ENCODE measurements at places on chromosomes 1 and 21.

GRCh38 chr1:10155087-10155712 is 55.2 kb upstream of the KIF1B start:
- no peak overlapping the region for H3K4me3 ChIP-seq
- no peak for DNase-seq
- peak overlapping the region; percentile 39 for H3K27ac ChIP-seq
- peaks cover 10% of the 10 kb centered on the region for H3K4me1 ChIP-seq
- no peaks in the 10 kb centered on the region for H3K27me3 ChIP-seq
- peaks cover 15% of the 10 kb centered on the region for H3K36me3 ChIP-seq

GRCh38 chr1:207787776-207788175 is 35.9 kb downstream of the CD46 start:
- no peak overlapping the region for H3K27ac ChIP-seq
- no peak overlapping the region for H3K4me3 ChIP-seq
- peaks cover 7% of the 10 kb centered on the region for H3K36me3 ChIP-seq
- DNase-seq, result no peak
- H3K27me3 ChIP-seq, result no peaks in the 10 kb centered on the region

GRCh38 chr1:187794561-187794960 is 965.8 kb downstream of the PLA2G4A start:
- DNase-seq, result no peak
- H3K27me3 ChIP-seq, result no peaks in the 10 kb centered on the region
- H3K36me3 ChIP-seq, result no peaks in the 10 kb centered on the region
- no peak overlapping the region for H3K4me3 ChIP-seq

DNA sequence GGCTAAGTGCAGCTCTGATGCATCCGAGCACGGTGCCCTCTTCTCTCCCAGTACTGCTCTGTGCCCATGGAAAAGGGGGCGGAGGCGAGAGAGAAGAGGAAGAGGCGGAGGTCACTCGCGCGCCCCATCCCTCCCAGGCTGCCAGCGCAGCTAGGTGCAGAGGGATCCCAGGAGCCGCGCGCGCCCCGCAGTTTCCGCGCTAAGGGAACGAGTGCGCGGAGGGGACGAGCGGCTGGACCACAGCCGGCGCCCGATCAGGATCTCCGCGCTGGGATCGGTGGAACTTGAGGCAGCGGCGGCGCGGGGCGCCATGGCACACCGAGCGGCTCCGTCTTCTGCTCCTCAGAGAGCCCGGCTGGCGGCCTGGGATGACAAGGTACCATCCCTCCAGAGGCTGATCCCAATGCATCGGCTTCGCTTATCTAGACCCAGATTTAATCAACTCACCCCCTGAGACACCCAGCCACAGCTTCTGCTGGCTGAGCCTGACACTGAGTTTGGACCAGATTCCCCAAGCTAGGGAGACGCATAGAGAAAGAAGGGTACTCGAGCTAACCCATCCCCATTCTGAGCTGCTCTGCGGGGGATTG is at the start of gene PTGFR:
PTGFR (plus strand) TSS at position 114 of the 590 bp plus-strand sequence. CDS start 1,770 bp downstream, outside the sequence.
- H3K27ac ChIP-seq, result no peak within 1 kb of the TSS
- H3K4me1 ChIP-seq, result peaks cover 15% of the 10 kb centered on the region
- H3K4me3 ChIP-seq, result peak within 1 kb of the TSS; percentile 88

- H3K36me3 ChIP-seq, result no peaks in the 10 kb centered on the region
- H3K27ac ChIP-seq, result no peak overlapping the region
- no peak overlapping the region for H3K4me3 ChIP-seq
- peaks cover 7% of the 10 kb centered on the region for H3K27me3 ChIP-seq
Observed at GRCh38 chr21:34715518-34715917, 46.7 kb downstream of the CLIC6 start.

- peaks cover 2% of the 10 kb centered on the region for H3K36me3 ChIP-seq
- no peak overlapping the region for H3K4me3 ChIP-seq
- peaks cover 99% of the 10 kb centered on the region for H3K27me3 ChIP-seq
- H3K27ac ChIP-seq, result no peak overlapping the region
- peaks cover 4% of the 10 kb centered on the region for H3K4me1 ChIP-seq
Observed at GRCh38 chr1:156421062-156421938, 52.3 kb downstream of the RHBG start.

DNA sequence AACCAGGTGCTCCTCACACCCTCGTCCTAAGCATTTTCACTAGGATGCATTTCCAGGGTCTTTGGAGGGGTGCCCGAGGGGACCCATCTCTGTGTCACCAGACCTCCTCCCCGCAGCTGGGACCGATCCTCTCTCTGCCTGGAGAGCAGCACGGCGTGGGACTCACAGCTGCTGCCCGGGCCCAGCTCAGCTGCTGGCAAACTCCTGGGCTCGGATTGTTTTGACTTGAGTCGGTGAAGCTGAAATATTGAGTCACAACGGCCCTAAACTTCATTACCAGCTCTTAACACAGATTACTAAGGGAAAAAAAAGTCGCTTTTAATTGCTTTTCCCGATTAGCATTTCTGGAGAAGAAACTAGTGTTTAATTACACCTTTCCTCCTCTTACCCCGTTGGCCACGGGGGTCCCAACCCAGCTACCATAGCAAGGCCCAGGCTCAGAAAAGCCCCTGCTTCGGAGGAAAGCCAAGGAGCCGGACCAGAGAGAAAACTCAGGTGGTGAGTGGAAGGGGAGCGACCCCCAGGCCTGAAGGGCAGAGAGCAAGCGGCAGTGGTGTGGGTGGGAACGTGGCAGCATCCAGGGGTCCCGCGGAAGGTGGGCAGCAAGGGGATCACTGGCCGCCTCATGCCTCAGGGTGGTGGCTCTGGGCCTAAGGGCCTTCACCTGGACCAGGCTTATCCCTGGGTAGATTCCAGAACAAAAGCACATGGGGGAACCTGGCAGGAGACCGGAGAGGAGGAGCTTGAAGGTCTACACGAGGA is 41.7 kb downstream of the CASZ1 start:
- no peak overlapping the region for H3K27ac ChIP-seq
- peaks cover 5% of the 10 kb centered on the region for H3K4me1 ChIP-seq
- no peaks in the 10 kb centered on the region for H3K36me3 ChIP-seq
- no peak for DNase-seq
- peaks cover 45% of the 10 kb centered on the region for H3K27me3 ChIP-seq
- no peak overlapping the region for H3K4me3 ChIP-seq

DNA sequence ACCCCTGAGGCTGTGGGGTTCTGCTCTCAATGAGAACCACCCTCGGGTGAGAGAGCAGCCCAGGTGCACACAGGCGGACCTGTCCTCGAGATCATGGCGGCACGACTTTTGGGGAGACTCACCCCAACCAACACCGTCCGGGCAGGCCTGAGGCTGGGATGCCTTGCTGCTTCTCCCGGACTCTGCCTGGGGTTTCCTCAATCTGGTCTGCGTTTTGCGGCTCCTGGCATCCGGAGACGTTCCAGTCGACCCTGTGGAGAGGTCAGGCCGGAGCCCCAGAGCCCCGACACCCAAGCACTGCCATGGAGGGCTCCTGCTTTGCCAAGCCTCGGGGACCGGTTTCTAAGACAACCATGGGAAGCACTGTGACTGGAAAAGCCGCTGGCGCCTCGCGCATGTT is 3879.7 kb downstream of the SRGAP2C start:
- peaks cover 17% of the 10 kb centered on the region for H3K36me3 ChIP-seq
- no peaks in the 10 kb centered on the region for H3K27me3 ChIP-seq
- H3K27ac ChIP-seq, result no peak overlapping the region
- no peak for DNase-seq
- H3K4me3 ChIP-seq, result no peak overlapping the region
- H3K4me1 ChIP-seq, result no peaks in the 10 kb centered on the region

DNA sequence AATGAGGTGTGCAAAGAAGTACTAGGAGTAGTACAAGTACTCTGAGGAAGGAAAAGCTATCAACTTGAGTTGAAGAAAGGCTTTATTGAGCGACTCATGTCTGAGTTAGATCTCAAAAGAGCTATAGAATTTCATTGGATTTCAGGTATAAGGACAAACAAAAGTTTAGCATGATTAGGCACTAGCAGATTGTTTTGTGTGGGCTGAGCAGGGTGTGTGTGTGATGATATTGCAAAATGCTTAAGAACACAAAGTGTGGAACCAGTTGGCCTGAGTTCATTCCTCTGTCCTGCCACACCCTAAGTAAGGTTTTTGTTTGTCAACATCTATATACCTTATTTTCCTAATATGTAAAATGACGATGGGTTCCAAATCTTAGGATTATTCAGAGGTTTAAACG is 158.9 kb downstream of the KCNK2 start:
- no peak for DNase-seq
- no peaks in the 10 kb centered on the region for H3K4me1 ChIP-seq
- H3K27ac ChIP-seq, result no peak overlapping the region
- no peaks in the 10 kb centered on the region for H3K27me3 ChIP-seq
- H3K4me3 ChIP-seq, result no peak overlapping the region
- no peaks in the 10 kb centered on the region for H3K36me3 ChIP-seq

DNA sequence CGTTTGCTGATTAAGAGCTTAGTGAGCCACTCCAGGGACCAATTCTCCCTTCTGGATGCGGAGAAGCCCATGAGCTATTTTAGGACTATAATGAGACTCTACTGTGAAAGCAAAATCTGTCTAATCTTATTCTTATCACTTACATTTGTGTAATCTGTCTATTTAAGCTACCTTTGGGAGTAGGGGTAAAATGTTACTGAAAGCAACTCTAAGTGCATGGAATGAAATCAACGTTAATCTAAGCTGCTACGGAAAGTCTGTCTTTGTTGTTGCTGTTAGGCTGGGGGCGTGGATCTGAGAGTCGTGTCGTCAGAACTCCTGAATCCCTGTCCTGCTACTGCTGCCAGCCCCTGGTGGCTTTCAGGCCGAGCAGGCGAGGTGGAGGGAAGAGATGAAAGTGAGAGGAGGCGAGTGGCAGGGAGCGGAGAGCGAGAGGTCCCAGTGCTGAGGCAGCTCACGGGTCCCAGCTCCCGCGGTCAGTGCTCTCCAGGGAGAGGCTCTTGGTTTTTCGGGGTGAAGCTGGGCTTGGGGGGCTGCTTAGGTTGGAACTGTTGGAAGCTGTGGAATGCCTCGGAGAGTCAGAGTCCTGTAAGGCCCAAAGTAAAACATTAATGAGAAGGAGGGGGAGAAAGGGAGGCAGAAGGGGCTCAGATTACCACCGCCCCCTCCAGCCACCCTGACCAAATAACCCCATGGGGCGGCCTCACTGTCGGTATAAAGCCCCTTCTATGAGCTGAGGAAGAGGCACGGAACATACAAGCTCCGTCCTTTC is 53.9 kb downstream of the COQ8A start:
- H3K27me3 ChIP-seq, result no peaks in the 10 kb centered on the region
- peaks cover 39% of the 10 kb centered on the region for H3K4me1 ChIP-seq
- peaks cover 16% of the 10 kb centered on the region for H3K36me3 ChIP-seq

GRCh38 chr1:226073184-226073950 is 10.9 kb downstream of the H3-3A start:
- peaks cover 6% of the 10 kb centered on the region for H3K4me1 ChIP-seq
- H3K27me3 ChIP-seq, result no peaks in the 10 kb centered on the region
- no peak overlapping the region for H3K27ac ChIP-seq
- DNase-seq, result no peak
- H3K4me3 ChIP-seq, result peak overlapping the region; percentile 18

GRCh38 chr1:218642033-218642948 is 297.2 kb downstream of the TGFB2 start:
- no peak overlapping the region for H3K27ac ChIP-seq
- H3K4me1 ChIP-seq, result peaks cover 12% of the 10 kb centered on the region
- no peaks in the 10 kb centered on the region for H3K36me3 ChIP-seq
- no peaks in the 10 kb centered on the region for H3K27me3 ChIP-seq

- H3K27me3 ChIP-seq, result peaks cover 2% of the 10 kb centered on the region
- H3K4me3 ChIP-seq, result no peak overlapping the region
- no peaks in the 10 kb centered on the region for H3K36me3 ChIP-seq
- H3K27ac ChIP-seq, result no peak overlapping the region
- no peaks in the 10 kb centered on the region for H3K4me1 ChIP-seq
- no peak for DNase-seq
Observed at GRCh38 chr1:157833145-157833544, 8.5 kb downstream of the CD5L start.

DNA sequence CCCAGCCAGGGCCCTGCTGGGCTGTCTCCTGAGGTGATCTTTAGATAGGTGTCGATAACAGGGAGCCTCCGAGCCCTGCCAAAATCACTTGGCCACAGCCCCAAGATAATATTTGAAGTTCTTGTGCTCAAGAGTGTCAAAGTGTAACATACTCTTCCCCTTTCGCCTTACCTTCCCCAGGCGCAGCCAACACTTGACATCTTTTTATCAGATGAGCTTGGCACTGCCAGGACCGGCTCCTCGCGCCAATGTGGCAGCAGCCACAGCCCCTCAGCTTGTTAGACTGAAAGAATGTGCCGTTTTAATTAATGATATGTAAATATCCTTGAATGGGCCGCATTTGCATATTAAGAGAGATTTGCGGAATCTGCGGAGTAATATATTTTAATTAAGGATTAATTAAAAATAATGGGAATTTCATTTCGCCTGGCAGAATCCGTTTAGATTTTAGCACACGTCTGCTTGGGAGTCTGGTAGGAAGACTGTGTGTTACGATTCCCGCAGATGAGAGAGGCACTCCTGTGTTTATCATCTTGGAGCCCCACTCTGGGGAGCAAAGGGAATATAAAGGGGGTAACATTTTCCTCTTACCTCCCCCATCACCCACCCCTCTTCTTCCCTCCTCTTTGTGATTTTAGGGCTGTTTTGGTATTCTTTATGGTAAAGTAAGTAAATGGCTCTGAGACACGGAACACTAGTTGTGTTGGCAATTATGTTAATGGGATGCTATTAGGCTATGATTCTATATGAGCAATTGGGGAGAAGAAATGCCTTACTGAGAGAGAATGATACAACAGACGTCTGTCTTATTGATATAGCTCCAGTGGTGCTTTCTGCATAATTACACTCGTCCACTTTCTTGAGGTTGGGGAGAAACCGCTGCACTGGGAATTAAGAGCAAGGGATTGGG is 109.8 kb downstream of the PBX1 start:
- no peaks in the 10 kb centered on the region for H3K27me3 ChIP-seq
- DNase-seq, result no peak
- no peak overlapping the region for H3K27ac ChIP-seq
- H3K4me3 ChIP-seq, result no peak overlapping the region
- H3K36me3 ChIP-seq, result peaks cover 6% of the 10 kb centered on the region

DNA sequence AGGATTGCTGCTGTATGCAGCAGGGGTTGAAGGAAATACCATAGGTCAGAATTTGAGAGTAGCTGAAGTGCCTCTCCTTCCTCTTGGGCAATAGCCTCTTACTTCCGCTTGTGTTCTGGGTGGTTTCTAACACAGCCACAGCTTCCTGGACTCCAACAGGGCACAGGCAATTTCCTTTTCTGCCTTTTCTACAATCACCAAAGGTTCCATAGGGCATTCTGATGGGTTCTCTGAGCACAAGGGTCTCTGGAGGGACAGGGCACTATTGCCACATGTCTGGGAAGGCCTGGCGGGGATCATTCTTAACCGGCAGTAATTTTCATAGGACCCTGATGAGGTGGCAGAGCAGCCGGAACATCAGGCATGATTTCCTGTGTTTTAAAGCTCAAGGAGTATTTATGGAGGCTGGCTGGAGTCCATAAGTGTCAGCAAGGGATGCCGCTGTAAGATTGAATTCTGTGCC is 5.5 kb upstream of the AGTRAP start:
- no peak overlapping the region for H3K27ac ChIP-seq
- H3K4me1 ChIP-seq, result peaks cover 24% of the 10 kb centered on the region
- H3K27me3 ChIP-seq, result no peaks in the 10 kb centered on the region
- H3K36me3 ChIP-seq, result no peaks in the 10 kb centered on the region
- DNase-seq, result no peak

Data from neural crest cell (in vitro differentiated cells).